ENCODE measurements at places on chromosomes 6 and 20.

GRCh38 chr6:122969999-122970533 is 26.0 kb upstream of the CLVS2 start:
- no peak for DNase-seq

GRCh38 chr6:72784071-72784470 is 162.2 kb downstream of the KCNQ5 start:
- no peak for DNase-seq

GRCh38 chr6:138161088-138161337 is 726 bp upstream of the ARFGEF3 start:
- DNase-seq = no peak

DNA sequence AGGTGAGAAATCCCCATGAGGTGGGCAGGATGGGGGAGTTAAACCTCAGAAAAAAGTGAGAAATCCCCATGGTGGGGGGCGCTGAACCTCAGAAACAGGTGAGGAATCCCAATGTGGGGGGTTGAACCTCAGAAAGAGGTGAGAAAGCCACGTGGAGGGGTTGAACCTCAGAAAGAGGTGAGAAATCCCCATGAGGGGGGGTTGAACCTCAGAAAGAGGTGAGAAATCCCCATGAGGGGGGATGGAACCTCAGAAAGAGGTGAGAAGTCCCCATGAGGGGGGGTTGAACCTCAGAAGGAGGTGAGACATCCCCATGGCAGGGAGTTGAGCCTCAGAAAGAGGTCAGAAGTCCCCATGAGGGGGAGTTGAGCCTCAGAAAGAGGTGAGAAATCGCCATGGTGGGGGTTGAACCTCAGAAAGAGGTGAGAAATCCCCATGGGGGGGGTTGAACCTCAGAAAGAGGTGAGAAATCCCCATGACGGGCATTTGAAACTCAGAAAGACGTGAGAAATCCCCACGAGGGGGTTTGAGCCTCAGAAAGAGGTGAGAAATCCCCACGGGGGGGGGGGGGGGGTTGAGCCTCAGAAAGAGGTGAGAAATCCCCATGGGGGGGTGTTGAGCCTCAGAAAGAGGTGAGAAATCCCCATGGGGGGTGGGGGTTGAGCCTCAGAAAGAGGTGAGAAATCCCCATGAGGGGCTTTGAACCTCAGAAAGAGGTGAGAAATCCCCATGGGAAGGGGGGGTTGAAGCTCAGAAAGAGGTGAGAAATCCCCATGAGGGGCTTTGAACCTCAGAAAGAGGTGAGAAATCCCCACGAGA is 14.3 kb upstream of the GOPC start:
- DNase-seq = no peak

DNA sequence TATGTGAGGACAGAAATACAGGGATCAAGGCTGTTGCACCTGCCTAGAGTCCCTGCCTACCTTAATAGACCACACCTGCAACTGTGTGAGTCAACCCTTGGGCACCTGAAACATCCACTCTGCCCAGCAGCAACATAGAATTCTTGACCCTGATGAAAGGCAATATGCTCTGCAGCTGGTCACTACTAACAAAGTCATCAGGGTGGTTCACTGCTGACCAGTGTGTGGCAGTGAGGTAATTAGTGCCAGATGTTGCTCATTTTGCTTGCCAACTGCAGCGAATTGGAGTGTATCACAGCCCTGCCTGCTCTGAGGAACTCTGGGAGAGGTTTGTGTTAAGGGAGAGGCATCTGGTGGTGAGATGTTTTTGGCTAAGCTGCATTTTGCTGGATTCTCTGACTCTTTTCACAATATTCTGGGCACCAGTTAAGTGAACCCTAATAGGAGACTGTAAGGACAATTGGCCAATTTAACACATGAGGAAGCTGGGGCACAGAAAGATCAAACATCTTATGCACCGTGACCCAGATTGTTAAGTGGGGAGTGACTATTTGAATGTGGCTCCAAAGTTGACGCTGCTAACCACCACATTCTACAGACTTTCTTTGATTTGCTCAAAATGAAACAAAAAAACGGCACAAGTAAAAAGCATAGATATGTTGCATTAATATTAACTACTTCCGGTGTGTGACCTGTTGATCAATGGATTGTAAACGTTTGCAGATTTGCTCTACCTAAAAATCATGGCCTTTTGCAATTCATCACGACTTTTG is 61.9 kb upstream of the OPRM1 start:
- DNase-seq = no peak

GRCh38 chr6:115914098-115914497 is 146.6 kb downstream of the FRK start:
- DNase-seq = no peak

DNA sequence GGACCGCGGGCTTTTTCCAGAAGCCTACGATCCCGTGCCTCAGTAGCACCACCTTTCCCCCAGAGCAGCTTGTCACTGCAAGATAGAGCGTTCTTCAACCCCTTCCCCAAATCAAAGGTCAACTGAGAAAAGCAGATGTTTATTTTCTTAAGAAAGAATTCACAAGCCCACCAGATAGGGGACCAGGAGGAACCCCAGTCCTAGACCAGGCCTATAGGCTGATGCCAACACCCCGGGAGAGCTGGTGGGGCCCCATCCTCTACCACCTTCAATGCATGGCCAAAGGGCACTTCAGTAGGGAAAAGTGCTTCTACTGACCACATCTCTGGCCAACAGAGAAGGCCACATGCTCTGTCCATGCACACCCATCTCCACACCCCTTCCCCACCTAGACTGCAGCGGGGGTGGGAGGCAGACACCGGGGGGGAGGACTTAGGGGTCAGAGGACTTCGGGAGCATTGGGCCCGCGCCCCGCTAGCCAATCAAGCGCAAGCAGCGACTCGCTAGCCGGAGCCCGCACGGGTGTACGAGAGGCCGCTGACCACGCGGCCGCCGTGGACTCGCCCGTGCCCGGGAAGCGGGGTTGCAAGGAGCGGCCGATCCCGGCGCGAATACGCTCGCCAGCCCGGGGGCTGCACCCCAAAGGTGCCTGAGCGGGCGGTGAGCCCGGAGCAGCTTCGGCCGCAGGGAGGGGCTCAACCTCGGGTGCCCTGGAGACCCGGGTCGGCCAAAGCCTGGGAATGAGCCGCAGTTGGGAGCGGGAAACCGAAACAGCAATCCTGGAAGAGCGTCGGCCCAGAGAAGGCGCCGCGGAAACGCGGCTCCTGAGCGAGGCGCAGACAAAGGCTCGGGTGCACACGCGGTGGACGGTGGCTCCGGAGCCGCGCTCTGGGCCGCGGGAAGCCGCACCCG is 2.8 kb downstream of the PDE10A start:
- DNase-seq = no peak

DNA sequence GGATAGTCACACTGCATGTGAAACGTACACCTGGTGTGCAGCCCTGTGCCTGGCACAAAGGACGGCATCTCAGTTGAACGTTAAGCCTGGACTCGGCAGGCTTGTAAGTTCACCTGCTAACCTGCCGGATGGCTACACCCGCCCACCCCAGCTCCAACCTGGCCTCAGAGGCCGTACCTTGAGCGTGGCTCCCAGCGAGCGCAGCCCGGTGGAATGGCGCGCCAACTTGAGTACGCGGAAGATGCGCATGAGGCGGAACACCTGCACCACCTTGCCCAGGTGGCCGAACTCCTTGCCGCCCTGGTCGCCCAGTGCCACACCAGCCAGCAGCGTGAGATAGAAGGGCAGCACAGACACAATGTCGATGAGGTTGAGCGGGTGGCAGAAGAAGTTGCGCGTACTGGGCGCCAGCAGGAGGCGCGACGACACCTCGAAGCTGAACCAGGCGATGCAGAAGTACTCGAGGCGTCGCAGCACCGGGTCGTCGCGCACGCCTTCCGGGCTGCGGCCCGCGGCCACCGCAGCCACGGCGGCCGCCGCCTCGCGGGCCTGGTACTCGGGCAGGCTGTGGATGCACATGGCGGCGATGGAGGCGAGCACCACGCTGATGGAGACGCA is 3.3 kb downstream of the KCNS1 start:
- no peak for DNase-seq
